ENCODE measurements at places on chromosomes 1 and 21.

DNA sequence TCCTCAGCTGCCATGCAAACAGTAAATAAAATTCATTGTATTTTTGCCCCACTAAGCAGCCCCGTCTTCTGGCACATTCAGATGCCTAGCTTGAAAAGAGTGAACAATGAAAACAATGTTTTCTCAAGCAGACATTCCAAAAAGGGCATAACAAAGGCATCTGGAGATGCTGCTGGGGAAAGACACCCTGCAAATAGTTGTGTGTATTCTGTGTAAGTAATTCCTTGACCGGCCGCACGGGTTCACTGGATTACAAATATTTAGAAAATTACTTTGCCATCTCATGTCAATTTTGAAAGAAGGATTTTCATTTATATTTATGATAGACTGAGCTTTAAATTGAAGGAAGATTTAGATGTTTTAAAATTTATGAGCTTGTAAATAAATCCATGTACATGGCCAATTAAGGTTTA, 142.2 kb downstream of the SLC45A1 start:
- DNase-seq: no peak

DNA sequence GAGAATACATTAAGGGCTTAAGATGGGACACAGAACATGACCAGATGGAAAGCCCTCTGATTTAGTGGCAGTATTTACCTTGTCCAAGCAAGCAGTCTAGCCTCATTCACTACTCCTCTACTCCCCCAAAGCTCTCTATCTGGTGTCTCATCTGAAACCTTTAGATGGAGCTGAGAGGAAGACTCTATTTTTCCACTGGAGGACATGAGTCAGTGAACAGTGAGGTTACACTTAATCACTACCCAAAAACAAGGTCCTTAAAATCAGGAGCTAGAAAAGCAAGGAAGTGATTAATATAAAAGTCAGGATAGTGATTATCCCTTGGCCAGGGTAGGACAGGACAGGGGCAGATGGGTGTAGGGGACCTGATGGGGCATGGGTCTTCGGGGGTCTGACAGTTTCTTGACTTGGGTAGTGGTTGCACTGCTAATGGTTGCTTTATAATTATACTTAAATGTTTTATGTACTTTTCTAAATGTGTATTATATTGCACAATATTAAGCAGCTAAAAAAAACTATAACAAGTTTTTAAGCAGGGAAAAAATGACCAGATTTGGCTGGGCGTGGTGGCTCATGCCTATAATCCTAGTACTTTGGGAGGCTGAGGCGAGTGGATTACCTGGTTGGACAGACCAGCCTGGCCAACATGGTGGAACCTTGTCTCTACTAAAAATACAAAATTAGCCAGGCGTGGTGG, 3.0 kb downstream of the PTPN22 start:
- DNase-seq: no peak

DNA sequence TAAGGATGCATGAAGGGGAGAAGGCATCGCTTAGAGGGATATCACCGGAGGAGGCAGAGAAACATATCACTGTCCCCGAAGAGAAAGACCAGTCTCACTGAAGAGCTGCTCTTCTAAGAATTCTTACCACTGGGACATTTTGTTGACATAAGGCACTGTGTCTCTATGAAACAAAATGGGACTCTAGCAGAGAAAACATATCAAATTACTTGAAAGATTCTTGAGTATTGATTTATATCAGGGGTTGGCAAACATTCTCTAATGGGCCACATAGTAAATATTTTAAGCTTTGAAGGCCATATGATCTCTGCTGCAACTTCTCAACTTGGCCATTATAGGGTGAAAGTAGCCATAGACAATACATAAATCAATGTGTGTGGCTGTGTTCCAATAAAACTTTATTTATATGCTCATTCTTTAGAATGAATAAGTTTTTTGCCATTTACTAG, 41.0 kb upstream of the GREM2 start:
- DNase-seq: no peak

DNA sequence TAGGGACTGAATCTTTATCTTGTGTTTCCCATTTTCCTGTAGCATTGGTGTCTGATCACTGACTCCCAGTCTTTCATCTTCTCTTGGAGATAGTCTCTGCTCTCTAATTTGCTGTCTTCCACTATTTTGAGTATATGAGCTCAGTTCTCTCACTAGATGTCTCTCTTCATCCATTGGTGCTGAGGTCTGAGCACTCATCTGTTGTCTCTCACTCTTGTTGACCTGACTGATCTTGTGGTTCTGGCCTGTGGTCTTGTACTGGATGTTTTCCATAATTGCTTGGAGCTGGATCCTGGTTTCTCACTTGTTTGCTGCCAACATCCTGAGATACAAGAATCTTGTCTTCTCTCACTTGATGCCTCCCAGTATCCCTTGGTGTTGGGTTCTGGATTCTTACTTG, 25.1 kb upstream of the S100A11 start:
- DNase-seq: no peak

DNA sequence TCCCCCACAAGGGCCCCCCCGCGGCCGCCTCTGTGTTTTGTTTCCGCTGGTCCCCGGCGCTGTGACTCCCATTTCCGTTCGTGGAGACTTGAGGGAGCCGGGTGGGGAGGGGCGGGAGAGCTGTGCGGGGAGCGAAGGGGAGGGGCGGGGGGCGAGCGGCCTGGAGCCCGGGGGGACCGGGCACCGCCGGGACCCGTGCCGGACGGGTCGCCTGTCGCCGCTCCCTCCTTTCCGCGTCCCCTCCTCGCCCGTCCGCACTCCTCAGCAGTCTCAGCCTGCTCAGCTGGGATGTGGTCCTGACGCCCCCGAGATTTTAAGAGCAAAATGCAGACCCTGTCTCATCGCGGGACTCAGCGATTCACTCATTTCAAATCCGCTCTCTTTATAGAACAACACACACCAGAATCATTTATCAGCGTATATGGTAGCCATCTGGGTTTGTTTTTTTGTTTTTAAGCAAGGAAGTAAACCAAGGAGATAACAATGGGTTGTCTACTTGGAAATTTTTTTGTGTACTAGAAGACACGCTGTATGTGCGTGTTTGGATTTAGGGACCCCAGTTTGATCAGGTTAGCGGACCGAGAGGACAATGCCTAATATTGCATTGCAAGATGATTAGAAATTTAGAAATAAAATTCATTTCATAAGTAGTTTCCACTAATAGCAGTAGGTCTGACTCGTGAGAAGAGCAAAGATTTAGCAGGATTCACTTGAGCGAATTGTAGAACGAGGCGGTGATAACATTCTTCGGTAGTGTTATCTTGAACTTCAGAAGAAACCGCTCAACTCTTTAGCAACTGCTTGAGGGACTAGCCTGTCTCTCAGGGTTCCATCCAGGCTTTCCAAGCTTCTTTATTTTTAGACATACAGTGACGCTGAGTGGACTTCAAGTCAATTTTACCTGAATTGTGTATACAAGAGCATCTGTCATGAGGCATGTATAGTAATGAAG, 1.1 kb downstream of the GABPA start:
- DNase-seq: peak; percentile 93

DNA sequence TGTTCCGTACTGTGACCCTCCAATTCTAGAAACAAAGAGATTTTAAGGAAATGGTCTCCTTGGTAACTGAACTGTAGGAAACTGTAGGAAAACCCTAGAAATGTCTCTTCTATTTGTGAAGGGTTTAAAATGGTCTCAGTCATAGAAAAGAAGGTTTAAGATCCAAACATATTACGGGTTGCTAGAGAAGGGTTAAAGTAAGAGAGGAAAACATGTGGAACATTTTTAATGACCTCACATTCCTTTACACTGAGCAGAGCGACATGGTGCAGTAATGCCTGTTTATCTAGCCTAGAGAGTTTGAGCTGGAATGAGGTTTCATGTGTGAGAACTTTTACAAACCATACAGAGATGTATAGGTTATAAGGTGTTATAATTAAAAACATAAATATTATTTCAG, 36.9 kb upstream of the C1orf105 start:
- no peak for DNase-seq

- DNase-seq: peak; percentile 63
Measured at GRCh38 chr1:3618881-3619671, 5.7 kb upstream of the TPRG1L start.

DNA sequence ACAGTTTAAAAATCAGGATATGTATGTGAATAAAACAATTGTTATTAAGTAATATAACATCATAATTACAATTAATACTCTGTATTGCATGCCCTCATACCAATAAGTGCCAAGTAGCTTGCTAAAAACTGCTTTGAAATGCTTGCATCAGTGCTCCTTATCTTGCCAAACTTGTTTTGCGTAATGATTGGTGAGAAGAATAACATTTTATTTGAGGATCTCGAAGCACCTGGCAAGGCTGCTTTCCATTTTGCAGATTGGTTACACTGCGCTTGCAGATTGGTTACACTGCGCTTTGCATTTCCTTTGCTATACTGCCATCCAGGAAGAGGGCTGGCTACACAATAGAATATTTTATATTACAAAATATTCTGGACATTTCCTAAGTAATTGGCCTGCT, 1.7 kb upstream of the PBX1 start:
- no peak for DNase-seq

DNA sequence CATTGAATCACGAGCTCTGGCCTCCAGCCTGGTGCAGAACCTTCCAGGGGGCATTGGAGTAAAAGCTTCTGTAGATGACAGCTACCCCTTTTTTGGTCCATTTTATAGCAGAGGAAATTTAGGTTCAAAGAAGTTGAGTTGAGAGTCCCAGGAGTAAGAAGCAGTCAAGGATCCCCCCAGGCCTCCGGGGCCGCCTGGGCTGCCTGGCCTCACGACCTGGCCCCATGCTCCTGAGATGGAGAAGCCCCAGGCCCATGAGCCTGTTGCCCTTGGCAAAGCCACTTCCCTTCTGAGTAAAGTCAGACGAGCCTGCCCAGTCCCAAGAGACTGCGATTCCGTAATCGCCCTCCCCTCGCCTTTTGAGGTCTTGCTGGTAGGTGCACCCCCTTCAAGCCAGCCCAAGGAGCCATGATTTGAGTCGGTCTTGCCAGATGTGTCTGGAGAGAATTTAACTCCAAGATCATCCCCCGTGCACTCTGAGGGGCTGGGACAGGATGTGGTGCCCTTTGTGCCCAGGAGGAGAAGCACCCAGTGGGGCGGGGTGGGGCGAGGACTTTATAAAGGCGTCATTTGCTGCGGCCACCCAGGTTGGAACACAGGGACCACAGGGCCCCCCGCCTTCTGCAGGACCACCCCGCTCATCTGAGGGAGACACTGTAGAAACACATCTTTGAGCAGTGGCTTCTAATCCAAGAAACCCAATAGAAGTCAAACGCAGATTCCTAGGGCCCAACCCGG, 30.1 kb downstream of the PDE9A start:
- DNase-seq: no peak

- DNase-seq: peak; percentile 45
Measured at GRCh38 chr1:146019231-146020057, 2.1 kb downstream of the HJV start.

- DNase-seq: no peak
Measured at GRCh38 chr21:43623588-43623987, 35.7 kb downstream of the HSF2BP start.

GRCh38 chr1:109897259-109897955, 13.2 kb upstream of the CSF1 start:
- no peak for DNase-seq

- no peak for DNase-seq
Measured at GRCh38 chr1:197614916-197615692, 160.2 kb downstream of the DENND1B start.

- no peak for DNase-seq
Measured at GRCh38 chr1:93770640-93771039, 89.0 kb upstream of the BCAR3 start.

GRCh38 chr1:19164274-19165015, 45.6 kb downstream of the UBR4 start:
- no peak for DNase-seq

DNA sequence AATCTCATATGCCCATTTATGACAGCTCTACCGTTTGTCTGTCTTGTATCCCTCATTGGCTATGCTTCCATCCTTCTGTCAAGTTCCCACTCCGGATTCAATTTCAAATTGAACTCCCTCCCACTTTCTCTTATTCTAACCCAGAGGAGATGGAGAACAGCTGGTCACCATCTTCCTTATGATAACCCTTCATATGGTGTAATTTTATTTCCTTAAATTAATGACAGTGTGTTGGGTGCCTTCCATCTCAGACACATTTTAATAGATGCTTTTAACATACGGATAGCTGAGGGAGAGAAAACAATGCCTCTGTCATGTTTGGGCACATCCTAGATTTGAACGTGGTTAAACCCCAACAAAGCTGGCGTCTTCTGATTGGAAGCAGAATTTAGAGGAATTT, 103.0 kb upstream of the PLXNA2 start:
- DNase-seq: no peak

DNA sequence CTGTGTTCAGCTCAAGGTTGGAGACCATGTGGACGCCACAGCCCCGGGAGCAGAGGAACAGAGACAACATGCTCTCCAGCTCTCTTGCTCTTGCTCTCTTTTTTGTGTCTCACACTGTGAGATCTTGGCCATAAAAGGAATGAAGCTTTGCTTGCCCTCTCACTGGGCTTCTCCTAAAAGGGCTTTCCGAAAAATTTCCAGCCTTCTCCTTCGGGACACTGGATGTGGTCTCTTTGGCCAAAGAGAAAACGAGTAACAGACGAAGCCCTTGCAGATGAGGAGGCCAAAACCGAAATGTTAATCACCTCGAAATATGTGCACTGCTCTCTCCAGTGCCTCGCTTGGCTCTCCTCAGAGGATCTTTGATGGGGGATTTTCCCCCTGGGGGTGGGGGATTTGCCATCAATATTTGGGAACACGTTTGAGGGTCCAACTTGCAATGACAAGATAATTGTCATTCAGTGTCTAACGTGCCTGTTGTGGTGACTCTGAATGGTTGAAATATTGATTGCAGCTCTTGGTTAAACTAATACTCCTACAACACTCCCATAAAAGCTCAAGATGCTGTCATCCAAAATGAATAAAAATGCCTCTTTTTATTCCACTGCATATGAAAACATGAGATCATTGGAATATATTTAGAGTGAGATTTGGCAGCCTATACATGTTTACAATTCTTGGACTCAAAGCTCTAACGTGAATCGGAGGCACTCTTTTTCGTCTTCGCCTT, 68.6 kb upstream of the ANGPTL1 start:
- peak; percentile 8 for DNase-seq

DNA sequence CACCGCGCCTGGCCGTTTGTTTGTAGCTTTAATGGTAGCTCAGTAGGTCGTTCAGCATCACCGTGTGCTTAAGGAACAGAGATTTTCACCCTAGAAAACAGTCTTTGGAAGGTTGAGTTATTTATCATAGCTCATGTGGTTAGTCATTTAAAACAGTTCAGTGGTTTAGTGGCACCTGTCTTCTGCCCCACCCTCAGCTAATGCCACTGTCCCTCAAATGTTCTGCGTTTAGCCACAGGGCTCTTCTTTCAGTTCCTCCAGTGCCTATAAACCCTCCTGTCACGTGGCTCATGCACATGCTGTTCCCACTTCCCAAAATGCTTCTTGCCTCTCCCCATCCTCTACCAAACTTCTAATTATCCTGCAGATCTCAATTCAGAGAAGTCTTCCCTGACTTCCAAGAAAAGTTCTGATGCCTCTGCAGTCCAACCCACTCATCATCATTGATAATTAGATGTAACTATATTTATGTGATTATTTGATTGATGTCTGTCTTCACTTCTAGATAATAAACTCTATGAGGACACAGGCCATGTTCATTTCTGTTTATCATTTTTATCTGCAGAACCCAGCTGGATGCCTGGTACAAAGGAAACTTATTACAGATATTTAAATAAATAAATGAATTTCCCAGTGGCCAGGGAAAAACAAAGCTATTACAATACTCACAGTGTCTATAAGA, 14.4 kb upstream of the DIPK1A start:
- DNase-seq: no peak
